ENCODE measurements at places on chromosomes 2 and 18. TPM values are rescaled to one million over a fixed set of nuclear protein-coding genes. Genes with fewer than 3 reads are reported as not detected.

DNA sequence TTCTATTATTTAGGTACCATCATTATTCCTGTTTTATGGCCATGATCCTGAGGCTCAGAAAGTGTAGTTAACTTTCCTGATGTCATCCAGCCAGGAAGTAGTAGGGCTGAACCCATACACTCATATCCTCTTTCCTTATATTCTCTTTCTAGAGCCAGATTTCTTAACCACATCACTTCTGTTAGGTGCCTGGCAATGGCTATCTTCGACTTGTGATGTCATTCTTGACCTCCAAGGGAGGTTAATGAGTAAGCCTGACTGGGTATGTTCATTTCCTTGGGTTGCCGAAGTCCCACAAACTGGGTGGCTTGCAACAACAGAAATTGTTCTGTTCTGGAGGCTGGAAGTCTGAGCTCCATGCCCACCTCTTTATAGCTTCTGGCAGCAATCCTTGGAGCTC, 43.4 kb downstream of the ITGB6 start:
- no peak for DNase-seq

DNA sequence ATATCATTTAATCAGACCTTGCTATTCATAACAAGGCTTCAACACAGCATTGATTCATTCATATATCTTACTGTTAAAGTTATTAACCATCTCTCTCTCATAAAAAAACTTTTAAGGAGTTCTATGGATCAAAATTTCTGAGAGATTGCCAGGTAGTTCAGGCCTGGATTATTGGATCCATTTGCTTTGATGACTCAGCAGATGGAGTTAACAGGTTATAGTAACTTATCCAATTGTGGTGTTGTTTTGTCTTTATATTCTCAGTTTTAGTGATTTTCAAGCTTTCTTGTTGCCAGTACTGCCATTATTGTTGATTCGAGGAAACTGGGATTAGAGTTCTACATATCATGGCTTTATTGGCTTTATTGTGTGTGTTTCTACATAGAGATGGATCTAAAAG, 195.7 kb upstream of the MMADHC start:
- no peak for DNase-seq

DNA sequence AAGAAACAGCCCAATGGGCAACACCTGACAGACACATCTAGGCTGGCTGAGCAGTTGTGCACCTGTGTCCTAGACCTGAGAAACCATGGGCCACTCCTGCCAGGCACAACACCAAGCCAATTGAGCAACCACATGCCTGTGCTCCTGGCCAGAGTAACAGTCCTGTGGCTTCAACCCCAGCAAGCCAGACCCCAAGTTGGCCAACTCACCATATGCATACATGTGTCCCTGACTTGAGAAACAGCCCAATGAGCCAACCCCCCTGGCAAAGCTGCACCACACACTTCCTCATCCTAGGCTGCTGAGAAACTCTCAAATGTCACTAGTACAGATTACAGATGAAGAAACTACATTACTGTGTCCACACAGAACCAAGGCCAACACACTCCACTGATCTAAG, 36.6 kb downstream of the USP34 start:
- no peak for DNase-seq

DNA sequence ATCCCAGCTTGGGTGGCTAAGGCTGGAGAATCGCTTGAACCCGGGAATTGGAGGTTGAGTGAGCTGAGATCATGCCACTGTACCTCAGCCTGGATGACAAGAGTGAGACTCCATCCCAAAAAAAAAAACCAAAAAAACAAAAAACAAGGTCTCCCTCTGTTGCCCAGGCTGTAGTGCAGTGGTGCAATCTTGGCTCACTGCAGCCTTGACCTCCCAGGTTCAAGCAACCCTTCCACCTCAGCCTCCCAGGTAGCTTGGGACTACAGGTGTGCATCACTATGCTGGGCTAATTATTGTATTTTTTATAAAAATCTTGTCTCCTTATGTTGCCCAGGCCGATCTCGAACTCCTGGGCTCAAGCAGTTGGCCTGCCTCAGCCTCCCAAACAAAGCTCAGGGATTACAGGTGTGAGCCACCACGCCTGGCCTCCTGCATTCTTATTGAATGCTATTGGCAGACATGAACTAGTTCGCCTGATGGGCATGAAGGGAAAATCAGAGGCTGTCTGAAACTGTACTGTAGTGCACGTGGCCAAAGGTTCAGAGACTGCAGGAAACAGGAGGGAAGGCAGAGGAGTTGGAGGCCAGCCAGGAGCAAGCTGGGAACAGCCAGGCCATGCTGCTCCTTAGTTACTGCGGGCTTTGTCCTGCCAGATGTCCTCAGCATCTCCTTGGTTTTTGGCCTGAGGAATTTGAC, 16.0 kb upstream of the ASXL2 start:
- DNase-seq: peak; percentile 46

- DNase-seq: peak; percentile 75
Measured at GRCh38 chr18:864872-865273, 39.8 kb upstream of the ADCYAP1 start.

DNA sequence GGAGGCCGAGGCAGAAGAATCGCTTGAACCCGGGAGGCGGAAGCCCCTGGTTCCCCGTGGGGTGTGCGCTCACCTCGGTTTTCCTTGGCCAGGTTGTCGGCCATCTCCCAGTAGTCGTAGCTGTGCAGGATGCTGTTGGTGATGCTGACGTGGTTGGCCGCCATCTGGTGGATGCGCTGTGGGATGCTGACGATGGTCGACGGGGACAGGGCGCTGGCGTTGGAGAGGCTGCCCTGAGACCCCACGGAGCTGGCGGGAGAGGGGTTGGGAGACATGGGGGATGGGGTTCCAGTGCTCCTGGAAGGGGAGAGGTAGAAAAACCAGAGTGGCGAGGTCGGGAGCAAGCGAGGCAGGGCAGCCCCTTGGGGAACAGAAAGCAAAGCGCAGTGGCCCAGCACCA, 64.4 kb upstream of the REV1 start:
- DNase-seq: no peak

DNA sequence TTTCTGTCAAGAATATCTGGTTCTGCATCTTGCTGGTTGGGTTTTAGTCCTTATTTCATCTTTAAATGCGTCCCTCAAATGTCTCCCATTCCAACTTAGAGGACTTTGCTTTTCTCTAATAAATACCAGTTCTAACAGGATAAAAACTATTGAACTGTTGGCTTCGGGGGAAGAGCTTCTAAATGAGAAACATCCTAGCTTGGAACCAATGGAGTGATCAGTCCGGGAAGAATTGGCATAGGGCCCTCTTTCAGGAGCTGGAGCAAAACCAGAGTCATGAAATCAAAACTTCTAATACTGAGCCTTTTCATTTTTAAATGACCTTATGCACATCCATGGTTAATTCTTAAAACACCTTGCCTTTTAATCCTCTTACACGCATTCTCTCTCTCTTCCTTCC, 401.6 kb upstream of the SMIM21 start:
- no peak for DNase-seq

DNA sequence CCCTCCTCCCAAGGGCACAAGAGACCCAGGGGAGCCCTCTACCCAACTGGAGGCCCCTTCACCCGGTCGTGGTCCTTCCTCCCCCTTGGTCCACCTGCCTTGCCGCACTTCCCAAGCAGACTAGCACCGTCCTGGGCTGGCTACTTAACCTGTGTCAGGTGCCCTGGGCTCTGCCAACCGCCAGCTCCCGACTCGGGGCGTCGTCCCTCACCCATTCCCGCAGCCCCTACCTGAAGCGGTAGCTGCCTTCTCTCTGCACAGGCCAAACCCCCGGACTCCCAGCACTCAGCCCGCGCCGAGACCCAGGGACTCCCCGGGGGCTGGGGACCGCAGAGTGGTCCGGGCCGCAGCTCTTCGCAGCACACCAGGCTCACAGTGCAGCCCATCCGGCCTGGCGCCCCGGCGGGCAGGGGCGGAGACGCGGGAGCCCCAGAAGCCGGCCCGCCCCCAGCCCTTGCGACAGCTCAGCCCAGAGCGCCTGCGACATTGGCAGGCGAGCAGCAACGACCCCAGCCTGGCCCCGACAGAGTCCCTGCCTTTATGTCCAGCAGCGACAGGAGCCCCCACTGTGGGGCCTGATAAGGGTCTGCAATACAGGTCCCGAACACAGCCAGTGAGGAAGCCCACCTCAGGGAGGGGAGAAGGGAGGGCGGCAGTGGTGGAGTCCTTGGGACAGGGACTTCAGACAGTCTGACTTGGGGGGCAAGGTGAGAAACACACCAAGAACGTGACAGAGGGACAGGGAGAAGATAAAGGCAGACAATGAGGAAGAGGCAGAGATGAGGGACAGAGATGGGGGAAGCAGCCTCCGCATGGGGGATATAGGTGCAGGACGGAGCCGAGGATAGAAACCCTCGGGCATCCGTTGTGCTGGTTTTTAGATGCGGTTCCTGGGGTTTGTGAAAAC, 31.0 kb upstream of the TNS1 start:
- no peak for DNase-seq

- no peak for DNase-seq
Measured at GRCh38 chr2:122333932-122334331, 578.5 kb downstream of the TSN start.

DNA sequence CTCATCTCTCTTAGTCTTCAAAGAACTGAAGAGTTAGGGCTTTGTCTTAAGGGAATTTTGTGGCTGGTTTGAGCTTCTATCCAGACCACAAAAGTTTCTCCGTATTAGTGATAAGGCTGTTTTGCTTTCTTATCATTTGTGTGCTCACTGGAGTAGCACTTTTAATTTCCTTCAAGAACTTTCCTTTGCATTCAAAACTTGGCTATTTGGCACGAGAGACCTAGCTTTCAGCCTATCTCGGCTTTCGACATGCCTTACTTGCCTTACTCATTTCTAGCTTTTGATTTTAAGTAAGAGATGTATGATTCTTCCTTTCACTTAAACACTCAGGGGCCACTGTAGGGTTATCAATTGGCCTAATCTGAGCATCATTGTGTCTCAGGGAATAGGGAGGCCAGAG, 29.9 kb downstream of the HDHD2 start:
- DNase-seq: no peak

- DNase-seq: peak; percentile 71
Measured at GRCh38 chr2:176128982-176129796, at the start of gene HOXD8. Gene HOXD8, plus strand, starts transcription at chr2:176129705. Its CDS starts 662 bp downstream, at chr2:176130367.

DNA sequence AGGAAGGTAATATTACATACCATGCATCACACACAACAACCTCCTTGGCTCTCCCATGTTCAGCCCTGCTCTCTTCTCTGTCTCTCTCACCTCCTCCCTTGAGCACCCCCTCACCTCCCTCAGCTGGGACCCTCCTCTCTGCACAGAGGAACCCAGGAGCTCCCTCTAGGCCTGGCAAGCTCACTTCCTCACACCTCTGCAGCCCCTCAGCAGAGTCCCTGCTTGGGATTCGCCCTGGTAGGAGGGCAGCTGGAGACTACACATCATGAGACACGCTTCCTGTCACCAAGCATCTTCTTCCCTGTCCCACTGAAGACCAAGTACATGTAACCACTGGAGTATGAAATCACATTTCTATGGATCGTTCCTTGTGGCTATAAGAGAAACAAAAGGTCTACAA, 51.0 kb downstream of the ADD2 start:
- DNase-seq: no peak

- no peak for DNase-seq
Measured at GRCh38 chr2:235911633-235912233, 256.5 kb downstream of the GBX2 start.

DNA sequence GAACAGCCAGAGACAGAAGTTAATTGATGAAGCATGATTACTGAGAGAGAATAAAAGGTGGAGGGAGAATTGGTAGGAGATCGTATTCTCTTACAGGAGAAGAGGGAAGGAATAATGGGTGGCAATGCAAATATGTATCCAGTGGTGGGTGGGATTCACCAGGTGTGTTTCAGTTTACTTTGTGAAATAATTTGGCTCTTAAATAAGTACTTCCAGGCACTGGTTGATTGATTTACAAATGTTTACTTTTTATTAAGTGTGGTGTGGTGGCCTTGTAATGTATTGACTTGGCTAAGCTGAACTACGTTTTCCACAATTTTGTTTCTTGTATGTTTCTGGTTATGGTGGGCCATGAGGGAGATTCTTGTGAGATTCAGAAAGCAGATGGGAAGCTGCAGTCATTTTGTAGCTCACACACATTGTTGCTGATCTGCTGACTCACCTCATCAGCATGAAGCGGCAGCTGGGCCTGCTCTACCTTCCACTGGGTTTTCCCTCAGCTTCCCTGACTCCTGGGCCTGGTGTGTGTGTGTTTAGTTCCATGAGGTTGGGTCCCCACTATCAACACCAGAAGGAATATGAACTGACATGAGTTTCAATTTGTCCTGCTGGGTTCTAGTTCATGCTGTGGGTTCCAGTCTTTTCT, 32.6 kb downstream of the MYL12B start:
- DNase-seq: no peak

DNA sequence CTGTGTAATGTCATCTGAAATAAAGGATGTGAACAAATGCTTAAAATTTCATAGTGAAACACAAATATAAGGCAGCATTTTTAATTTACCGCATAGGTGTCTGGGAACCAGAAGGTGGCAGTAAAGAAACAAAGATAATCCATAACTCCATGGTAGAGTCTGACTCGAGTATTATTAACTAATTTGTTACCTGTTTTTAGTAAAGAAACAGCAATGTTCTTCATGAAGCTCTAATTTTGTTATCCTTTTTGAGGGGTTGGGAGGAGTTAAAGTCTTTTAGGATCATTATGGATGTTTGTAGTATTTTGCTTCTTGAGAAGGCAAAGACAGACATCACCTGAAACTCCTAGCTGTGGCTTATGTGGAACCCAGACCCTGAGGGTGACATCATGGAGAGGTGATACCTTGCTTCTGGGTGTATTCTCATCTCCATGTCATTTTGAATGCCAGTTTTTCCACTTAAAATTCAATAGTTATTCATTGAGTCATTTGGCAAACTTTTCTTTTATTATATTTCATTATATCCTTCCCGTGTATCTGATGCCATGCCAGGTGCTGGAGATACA, 286.2 kb upstream of the EPAS1 start:
- peak; percentile 50 for DNase-seq

DNA sequence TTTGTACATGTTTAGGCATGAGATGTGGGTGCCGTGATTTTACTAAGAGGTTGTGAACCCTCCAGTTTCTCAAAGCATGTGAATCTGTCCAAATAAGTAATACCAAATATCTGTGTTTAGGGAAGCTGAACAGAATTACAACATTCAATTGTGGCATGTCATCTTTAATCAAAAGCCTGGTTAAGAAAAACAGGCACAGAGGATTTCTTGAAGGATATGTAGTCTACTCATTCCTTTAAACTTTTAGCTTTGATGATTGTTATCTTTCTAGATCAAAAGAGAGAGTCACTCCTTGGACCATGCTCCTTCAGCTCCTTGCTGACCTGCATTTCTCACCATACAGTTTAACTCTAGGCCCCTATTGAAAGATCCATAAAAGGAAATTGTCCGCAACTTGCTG, 296.8 kb downstream of the STK39 start:
- no peak for DNase-seq

Gene GAREM1
- 6.9 TPM for total RNA-seq

Gene WDR33
- 25.1 TPM for total RNA-seq

Gene RAB17
- total RNA-seq: 82.8 TPM

Gene TP53I3
- total RNA-seq: 16.6 TPM

Gene FEV
- not detected for total RNA-seq

Gene POTEI
- not detected for total RNA-seq

Gene CGREF1
- 20.4 TPM for total RNA-seq

Measured in SK-MEL-5 (cell line).